ENCODE measurements at places on chromosomes 5 and 9. TPM values are rescaled to one million over a fixed set of nuclear protein-coding genes. Genes with fewer than 3 reads are reported as not detected.
A peak's percentile ranks its signal among the peaks of the same experiment; 100 is the strongest.

GRCh38 chr5:34487956-34488355 lies 168.2 kb upstream of the RAI14 start:
- DNase-seq, result no peak

GRCh38 chr5:132785365-132785764 lies 8.3 kb upstream of the SEPTIN8 start:
- no peak for DNase-seq

- no peak for DNase-seq
These were observed 22.6 kb downstream of the OTULIN start for GRCh38 chr5:14687023-14687665.

- no peak for DNase-seq
These were observed 303.6 kb upstream of the CLINT1 start for GRCh38 chr5:158162479-158163034.

DNA sequence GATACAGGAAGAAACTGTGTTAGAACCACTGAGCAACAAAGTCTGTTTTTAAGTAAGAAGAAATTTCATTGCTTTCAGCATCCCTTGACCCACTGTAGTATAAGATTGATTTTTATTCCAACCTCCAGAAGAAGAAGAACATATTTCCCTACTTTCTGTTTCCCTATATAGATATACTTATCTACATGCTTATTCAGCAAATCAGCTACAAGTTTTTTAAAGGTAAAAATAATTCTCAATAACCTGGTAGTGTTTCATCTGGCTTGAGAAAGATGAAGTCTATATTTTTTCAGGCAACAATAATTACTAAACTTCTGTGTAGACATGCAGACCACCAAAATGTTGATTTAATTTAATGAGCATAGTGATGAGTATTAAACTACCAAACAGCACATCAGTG lies 201.0 kb downstream of the OSTF1 start:
- no peak for DNase-seq

- no peak for DNase-seq
These were observed 3.7 kb downstream of the HABP4 start for GRCh38 chr9:96453625-96454024.

GRCh38 chr9:130662970-130663257 lies 1.5 kb upstream of the PRDM12 start:
- DNase-seq, result no peak

- no peak for DNase-seq
These were observed 132.9 kb downstream of the TRPM3 start for GRCh38 chr9:70988551-70988950.

- DNase-seq, result no peak
These were observed 1.6 kb downstream of the C5orf52 start for GRCh38 chr5:157672976-157673375.

DNA sequence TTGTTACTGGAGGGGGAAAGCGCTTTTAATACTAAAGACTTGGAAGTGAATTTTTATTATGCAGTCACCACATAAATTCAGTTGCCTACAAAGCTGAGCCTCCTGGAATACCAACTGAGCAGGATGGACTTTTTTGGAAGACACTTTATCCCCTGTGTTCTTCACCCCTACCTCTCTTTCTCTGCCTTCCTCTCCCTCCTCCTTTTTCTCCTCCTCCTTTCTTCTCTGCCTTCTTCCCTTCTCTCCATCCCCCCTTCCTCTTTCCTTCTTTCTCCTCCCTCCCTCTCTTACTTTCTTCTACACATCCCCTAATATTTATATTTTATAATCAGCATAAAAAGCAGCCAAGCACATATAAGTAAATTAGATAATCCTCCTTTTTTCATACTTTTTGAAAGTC lies 39.6 kb downstream of the MAP3K1 start:
- no peak for DNase-seq

DNA sequence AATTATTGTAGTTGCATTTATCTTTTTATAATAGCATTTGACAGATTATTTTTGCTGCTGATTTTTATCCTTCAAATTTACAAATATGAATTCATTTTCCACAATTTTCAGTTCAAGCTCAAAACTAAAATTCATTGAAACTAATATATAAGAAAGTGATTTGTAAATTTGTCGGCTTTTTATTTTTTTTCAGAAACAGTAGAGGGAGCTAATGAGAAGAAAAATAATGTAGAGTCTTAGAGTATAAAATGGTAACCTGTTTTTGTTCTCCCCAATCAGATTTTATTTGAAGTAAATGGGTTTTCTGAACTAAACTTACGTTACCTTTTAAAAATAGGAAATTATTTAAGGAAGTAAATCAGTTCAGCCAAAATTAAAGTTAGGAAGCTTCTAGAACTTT lies 19.2 kb downstream of the PRRC1 start:
- DNase-seq, result no peak

DNA sequence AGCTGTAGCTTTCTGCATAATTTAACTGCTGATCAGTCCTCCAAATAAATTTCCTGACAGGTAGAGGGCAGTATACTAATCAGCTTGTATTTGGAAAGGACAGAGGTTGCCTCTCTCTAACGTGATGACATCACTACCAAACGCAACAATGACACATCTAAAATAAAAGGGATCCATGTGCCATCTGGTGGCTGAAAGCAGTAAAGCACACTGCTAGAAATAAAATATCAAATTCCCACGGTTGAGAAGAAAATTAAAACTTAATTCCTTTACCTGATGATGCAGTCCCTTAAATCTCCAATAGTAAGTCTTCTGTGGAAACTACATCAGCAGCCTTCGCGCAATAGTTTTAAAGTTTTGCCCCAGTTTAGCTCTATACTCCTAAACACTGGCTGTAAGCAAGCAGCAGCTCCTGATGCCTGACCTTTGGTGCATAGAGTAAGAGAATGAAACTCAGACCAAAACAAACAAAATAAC lies 54.5 kb downstream of the DIAPH1 start:
- DNase-seq, result peak; percentile 91

DNA sequence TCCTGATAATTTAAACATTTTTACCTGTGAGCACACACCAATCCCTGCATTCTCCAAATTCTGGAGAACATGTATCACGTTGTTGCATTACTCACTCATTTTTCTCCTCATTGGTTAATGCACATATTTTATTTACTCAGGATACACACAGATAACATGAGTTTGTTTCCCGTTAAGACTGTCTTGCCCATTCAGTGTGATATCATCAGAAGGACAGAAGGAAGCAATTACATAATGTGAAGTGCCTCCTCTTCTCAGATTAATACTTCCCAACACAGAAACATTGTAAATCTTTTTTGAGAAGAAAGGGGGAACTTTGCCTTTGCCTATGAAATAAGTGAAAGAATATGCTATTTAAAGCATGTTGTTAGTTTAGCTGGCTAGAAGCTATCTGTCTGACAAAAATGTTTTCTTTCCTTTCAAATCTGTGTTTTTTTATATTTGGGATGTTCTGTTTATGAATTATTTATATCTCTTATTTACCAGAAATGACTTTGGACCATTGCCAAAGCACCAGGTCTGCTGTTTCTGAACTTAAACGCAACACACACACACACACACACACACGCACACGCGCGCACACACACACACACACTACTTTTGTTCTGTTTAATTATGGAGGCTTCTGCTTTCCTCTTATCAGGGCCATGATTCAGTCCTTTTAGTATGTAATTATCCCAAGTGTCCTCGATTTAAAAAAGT lies 186.5 kb downstream of the CHSY3 start:
- DNase-seq, result no peak

- no peak for DNase-seq
These were observed 79.9 kb downstream of the PRR16 start for GRCh38 chr5:120544043-120544442.

DNA sequence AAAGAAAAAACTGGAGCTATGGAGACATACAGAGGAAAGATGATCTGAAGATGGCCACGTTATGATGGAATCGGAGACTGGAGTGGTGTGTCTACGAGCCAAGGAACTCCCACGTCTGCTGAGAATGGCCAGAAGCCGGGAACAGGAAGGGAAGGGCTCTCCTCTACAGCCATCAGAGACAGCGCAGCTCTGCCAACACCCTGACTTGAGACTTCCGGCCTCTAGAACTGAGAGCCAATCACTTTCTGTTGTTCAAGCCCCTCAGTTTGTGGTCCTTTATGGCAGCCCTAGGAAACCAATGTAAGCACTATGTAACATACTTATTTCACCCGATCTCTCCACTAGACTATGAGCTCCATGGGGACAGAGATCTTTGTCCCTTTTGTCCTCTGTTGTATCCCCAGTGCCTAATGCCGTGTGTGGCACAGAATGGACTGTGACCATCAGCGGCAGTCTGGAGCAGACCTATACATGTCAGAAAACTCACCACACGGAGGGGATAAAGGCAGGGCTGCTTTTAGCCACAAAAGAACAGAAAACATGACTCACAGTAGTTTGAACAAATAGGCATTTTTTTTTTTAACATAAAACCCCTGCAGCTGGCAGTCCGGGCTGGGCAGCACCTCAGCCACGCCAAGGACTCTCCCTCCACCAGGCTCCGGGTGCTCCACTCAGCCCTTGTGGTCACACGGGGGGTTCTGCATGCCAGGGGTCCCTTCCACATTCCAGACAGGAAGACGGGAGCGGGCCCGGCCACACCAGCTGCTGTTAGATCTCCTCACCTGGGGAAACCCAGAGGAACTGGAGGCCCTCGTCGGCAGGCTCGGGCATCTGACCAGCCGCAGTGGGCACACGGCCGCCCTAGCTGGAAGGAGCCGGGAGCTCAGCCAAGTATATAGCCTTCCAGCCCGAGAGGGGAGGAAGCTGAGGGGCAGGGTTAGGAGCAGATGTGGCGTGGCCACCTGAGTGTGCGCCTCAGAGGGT lies 16.1 kb upstream of the MXD3 start:
- no peak for DNase-seq

GRCh38 chr5:148836272-148837250 lies 10.2 kb downstream of the ADRB2 start:
- DNase-seq, result no peak

DNA sequence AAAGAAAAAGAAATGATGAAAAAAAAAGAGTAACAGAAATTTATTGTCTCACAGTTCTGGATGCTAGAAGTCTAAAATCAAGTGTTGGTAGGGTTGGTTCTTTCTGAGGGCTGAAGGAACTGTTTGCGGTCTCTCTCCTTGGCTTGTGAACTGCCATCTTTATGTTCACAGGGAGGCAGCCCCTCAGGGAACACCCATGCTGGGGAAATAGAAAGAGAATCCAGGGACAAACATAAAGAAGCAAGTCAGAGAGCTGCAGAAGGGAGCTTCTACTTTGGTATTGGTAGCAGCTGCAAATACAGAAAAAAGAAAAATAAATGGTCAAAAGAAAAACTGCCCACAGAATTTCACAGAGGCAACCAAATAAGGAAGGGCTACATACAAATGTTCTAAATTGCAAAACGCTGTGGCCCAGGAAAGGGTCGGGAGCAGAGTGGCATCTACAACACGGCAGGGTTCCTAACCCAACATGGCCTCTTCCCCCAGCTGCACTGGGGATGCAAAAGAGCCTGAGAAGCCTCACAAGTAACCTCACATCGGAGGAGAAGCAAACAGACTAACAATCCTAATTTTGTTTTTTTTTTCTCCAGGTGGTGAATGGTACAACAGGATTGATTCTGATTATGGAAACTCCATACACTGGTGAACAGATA lies 37.4 kb downstream of the ELOVL7 start:
- no peak for DNase-seq

- no peak for DNase-seq
These were observed 35.5 kb upstream of the GRHPR start for GRCh38 chr9:37386988-37387387.

GRCh38 chr9:5186416-5187169 lies 1.2 kb upstream of the INSL6 start:
- DNase-seq, result peak; percentile 66

- no peak for DNase-seq
These were observed 215.2 kb downstream of the SMARCA2 start for GRCh38 chr9:2230362-2230761.

DNA sequence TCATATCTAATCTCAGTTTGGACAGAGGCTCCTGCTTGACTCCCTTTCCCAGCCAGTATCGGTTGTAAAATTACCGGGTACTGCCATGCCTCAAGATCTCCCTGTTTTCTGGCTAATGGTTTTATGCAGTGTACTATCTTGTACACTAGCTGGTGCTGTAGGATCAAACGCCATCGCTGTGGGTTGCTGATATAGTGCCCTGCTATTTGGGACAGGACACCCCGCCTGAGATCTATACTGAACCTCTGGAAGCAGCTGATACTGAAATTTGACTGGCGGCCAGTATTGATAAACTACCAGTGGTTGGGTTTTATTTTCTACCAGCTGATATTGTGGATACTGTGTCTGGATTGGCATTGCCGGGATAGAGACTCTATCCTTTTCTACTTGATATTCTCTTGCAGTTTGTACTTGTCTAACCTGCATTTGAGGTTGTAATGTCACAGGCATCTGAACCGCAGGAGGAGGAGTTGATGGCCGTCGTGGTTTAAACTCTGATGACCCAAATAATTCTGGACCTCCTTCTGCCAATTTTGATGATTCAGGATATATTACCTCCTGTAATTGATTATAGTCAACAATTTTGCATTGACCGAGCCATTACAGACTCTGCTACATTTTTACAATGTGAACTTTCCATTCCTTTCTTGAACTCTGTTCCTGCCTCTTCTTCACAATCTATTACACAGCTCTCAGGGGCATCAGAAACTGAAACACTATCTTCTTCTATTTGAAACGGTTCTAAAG lies 112.5 kb upstream of the LARP1 start:
- peak; percentile 34 for DNase-seq

GRCh38 chr5:90590-91547 lies 1.1 kb upstream of the PLEKHG4B start:
- no peak for DNase-seq

DNA sequence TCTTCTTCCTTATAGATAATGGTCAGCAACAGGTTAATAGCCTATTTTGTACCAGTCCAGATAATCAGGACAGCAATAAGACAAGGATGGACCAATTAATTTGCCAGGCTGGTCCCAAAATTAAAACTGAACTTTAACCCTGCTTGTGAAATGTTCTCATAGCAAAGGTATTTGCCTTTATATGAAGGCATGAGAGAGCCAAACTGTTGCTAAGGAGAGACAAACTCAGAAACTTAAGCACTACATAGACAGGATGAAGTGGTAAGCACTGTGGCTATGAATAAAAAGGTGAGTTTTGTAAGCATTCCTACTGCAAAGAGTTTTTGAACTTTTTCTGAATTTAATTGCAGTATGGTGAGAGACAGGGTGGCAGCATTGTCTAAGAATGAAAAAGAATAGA lies 174.7 kb upstream of the PPP1R2B start:
- DNase-seq, result no peak

- DNase-seq, result no peak
These were observed 30.0 kb downstream of the ADRB2 start for GRCh38 chr5:148856424-148856823.

- no peak for DNase-seq
These were observed 3.0 kb upstream of the RASGRF2 start for GRCh38 chr5:80957031-80957761.

The SPATA31A1 gene
- total RNA-seq, result not detected

The TRIM14 gene
- total RNA-seq, result 33.4 TPM

The SIT1 gene
- total RNA-seq, result 0.54 TPM

The CD74 gene
- total RNA-seq, result 2,842 TPM

The SLC6A18 gene
- total RNA-seq, result not detected

The FGF10 gene
- total RNA-seq, result not detected

The PCDH1 gene
- total RNA-seq, result 0.27 TPM

The PITX1 gene
- total RNA-seq, result under 0.01 TPM

The LCN1 gene
- not detected for total RNA-seq

The CCDC180 gene
- total RNA-seq, result 4.0 TPM

The ARHGEF37 gene
- 0.27 TPM for total RNA-seq
